ENCODE measurements at places on chromosomes 5 and 9. TPM values are rescaled to one million over a fixed set of nuclear protein-coding genes. Genes with fewer than 3 reads are reported as not detected.

- DNase-seq: no peak
Observed at GRCh38 chr5:116531635-116532034, 43.0 kb downstream of the SEMA6A start.

DNA sequence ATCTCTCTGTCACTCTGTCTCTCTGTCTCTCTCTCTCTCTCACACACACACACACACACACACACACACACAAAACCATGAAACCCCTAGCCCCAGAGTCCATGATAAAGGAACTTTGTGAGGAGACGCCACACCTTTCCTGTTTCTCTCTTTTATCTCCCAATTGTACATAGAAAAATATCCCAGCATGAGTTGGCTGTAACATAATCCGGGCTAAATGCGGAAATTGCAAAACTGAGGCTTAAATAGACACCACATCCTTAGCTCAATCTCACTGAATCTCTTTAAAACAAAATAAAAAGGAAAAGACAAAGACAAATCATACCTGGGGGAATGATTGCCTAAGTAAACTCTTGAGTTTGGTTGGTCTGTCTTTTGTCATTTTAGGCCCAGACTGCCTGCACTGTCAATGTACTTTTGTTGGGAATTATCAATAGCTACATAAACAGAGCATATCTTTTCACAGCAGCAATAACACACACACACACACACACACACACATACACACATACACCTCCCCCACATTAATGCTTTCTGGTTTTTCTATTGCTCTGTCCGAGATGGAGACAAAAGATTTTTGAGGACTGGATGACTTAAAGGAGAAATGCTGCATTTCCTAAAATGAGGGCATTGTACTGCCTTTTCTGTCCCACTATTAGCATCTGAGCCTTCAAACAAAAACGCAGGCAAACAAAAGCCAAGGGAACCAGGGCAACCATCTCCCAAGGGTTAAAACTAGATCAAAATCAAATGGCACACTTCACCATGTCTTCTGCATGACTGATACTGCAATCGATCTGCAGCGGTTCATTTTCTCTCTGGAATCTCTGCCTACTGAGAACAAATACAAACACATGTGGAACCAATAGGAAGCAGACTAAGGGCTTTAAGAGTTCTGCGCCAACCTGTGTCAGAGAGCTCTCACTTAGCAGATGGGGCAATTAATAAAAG, 321.5 kb downstream of the NFIB start:
- DNase-seq: no peak

GRCh38 chr9:123003466-123003865, 30.0 kb upstream of the GPR21 start:
- DNase-seq: peak; percentile 57

- DNase-seq: peak; percentile 38
Observed at GRCh38 chr5:96582343-96582742, 79.8 kb upstream of the CAST start.

Gene ADAMTS13
- 3.1 TPM for total RNA-seq

Gene ADAMTS12
- total RNA-seq: 10.7 TPM

Data from fibroblast of lung (primary cell).